ENCODE measurements at places on chromosomes 2 and 18. TPM values are rescaled to one million over a fixed set of nuclear protein-coding genes. Genes with fewer than 3 reads are reported as not detected.

DNA sequence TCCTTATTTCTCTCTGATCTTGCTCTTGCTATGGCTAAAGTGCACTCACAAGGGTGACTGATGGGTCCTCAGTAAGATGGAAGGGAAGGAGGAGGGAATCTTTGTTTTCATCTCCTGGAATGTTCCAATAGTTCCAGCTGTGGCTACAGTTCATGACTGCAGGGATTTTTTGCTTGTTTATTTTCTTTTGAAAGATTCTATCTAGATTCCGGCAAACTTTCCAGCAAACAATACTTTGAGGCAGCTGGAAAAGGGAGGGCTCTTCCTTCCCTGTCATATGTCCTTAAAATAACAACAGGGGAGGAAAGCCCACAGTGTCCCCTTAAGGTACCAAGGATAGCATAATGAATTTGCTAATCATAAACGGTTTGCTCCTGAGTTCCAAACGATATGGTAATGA lies 111.3 kb upstream of the SLC14A2 start:
- no peak for DNase-seq

GRCh38 chr18:23689031-23689615 lies at the start of gene LAMA3:
TSS of gene LAMA3 (plus strand) at chr18:23689453. CDS start at chr18:23689684, 231 bp downstream.
- peak; percentile 75 for DNase-seq

Gene INSIG2
- 14.9 TPM for total RNA-seq

DNA sequence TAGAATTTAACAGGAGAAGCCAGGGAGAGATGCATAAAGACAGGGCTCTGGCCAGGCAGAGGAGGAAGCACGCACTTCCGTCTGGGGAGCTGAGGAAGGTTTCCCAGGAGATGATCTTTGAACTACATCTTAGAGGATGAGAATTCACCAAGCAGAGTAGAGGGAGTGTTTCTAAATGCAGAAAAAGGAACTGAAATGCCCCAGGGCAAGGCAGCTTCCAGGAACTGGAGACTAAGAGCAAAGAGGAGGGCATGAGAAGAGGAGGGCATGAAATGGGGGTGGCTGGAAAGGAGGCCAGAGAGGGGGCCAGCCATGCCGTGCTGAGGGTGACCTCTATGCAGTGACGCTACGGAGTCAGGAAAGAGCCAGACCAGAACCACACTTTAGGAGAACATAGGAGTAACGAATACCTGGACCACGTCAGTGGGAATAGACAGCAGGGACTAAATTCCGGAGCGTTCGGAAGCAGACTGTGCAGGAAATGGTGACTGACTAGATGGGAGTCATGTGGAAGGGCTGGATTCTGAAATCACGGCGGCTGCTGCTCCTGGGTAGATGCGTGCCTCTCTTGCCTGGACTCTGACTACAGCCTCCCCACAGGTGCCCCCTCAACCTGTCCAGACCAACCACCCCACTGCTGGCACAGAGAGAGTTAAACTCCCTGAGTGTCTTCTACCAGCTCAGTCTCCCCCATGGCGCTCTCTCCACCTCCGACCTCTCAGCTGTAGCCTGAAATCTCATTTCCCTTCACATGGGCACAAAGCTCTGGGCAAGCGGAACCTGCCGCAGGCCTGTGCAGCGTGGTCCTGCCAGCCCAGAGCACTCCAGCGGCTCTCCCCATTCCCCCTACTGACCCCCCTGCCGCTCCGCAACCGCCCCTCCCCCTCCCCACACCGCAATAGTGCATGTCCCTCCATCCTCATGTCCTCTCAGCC lies 87.0 kb upstream of the RTN4 start:
- DNase-seq = no peak

DNA sequence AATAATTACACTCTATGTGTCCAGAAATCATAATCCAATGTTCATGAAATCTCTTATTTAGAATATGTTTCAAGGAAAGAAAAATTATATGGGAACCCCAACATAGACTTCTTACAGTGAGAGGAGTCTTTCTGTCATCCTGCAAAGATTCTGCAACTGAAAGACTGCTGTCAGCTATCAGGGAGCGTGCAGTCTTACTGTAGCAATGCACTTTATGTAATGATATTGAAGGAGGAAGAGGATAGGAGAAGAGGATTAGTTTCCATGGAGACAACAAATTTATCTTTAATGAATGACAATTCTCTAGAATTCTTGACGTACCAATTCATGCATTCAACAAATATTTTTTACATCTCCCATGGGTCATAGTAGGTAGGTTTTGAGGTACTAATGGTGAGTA lies 61.3 kb upstream of the MYT1L start:
- no peak for DNase-seq

DNA sequence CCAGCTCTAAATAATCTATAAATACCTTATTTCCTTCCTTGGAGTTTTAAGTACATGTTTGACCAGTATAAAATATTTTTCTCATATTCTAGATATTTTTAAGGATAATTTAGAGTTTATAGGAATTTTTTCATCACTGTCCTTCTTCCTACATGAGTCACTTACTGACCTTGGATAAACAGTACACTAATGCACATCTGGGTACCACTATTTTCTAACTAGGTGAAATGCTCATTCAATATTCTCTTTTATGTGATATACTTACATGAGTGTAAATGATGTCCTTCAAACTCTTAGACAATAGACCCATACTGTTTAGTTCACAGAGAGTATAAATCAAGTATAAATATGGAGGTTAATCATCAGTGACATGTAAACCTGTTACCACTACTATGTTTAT lies 1574.2 kb upstream of the ACVR2A start:
- no peak for DNase-seq

GRCh38 chr2:133296401-133296800 lies 271.9 kb downstream of the NCKAP5 start:
- no peak for DNase-seq

DNA sequence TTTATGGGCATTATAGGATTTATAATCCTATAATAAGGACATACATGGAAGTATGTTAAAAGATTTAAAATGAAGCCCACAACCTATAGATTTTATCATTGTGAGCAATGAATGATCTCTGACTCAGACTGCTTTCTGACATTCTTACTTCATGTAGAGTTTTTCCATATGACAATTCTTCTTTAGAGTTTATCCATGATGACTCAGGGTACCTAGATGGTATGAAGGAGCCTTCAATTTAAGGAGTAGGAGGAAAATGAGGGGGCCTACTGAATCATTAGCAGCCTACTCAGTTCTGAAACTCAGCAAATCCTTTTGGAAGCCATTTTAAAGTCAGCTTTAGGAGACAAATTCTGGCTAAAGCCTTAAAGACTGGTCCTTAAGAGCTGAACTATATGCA lies 10.4 kb downstream of the PELI1 start:
- no peak for DNase-seq

DNA sequence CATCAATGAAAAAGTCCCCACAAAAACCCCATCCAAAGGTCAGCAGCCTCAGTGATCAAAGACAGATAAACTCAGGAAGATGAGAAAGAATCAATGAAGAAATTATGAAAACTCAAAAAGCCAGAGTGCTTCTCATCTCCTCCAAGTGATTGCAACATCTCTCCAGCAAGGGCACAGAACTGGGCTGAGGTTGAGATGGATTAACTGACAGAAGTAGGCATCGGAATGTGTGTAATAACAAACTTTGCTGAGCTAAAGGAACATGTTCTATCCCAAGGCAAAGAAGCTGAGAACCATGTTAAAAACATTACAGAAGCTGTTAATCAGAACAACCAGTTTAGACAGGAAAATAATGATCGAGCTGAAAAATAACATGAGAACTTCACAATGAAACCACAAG lies 442.8 kb upstream of the SYT4 start:
- DNase-seq = no peak

Gene BOK
- 61.0 TPM for total RNA-seq

GRCh38 chr2:140122001-140122400 lies 1341.8 kb upstream of the NXPH2 start:
- no peak for DNase-seq

GRCh38 chr2:144937910-144938709 lies 418.2 kb upstream of the ZEB2 start:
- DNase-seq = no peak

GRCh38 chr2:200693836-200694470 lies 108.1 kb downstream of the AOX1 start:
- no peak for DNase-seq

Gene DSG4
- total RNA-seq = 0.89 TPM

DNA sequence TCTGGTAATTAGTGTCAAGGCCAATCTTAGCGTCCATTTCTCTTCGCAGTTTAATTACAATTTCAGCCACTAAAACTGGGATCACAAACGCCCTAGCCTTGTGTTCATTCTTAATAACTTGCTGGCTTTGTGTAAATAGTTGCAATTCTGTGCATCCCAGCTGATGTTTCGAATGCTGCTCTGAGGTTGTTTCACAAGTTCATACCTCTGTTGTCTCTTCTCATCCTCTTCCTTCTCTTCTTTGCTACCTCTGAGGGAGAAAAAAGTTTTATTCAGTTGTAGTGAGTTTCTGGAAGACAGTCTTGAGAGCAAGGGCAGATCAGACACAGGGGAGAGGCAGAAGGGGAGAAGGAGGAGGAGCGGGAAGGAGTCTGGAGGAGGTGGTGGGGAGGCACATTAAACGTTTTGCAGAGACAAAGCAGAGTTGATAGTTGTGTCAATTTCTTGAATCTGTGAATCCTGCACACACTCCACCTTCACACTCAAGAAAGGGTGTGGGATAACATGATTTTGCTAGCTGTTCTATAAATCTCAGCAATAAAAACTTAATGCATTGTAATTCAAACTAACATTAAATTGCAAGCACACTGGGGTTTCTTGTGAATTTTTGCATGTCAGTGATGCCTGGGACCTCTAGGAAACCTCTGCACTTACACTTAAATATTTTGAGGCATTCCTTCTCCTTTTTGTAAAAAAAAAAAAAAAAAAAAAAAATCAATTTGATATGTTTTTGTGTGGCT lies 6.8 kb downstream of the MEIS1 start:
- DNase-seq = no peak

DNA sequence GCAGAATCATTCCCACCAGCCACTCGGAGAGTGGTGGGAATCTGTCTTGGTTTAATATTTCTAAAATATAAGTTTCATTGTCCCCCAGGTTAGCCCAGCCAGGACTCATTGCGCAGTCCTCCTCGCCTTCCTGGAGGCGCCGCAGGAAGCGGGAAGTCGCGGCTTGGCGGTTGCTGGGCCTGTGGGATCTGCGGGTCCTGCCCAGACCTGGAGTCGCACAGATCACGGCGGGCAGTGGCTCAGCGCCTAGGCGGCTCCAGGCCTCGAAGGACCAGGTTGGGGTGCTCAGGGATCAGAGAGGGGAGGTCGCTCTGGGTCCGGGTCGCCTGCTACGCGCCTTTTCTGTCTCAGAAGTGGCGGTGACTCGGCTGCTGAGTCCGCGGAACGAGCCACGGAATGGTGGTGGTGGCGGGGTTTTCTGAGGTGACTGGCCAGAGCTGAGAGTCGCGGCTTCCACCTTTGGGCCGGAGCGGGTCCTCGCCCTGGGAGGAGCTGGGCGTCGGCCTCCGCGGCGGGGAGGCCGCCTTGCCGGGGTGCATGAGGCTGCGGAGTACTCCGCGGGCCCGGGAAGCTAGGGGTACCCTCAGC lies 2.6 kb downstream of the HOXD3 start:
- peak; percentile 53 for DNase-seq

Gene NRBP1
- 84.3 TPM for total RNA-seq

DNA sequence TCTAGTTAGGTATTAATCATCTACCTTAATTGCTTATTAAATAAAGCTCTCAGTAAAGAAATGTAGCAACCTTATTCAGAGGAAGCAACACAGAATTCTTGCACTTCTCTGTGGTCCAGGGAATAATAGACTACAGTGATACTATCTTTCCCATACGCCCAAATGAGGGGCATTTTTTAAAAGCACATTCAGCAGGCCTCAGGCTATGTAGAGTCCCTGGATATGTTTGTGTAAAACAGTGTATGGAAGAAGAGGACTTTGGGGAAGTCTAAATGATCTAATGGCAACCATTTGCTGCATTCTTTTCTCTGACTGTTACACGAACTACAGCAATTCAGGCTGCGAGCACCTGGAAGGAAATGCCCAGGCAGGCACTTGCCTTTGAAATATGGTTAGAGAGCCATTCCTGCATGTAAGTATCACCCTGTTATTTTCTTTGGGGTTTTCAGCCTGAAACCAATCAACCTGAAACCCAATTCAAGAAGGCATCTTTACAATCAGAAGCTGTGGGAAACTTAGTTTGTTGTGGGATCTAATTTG lies 1814.7 kb upstream of the CELF4 start:
- no peak for DNase-seq

Gene GDF7
- 3.1 TPM for total RNA-seq

GRCh38 chr2:120710256-120710655 lies 25.4 kb upstream of the GLI2 start:
- peak; percentile 34 for DNase-seq
